CD8-positive, alpha-beta T cell (primary cell): ENCODE measurements at places on chromosomes 2 and 18.

- DNase-seq = no peak
Measured at GRCh38 chr2:11618708-11619062, 51.3 kb downstream of the NTSR2 start.

DNA sequence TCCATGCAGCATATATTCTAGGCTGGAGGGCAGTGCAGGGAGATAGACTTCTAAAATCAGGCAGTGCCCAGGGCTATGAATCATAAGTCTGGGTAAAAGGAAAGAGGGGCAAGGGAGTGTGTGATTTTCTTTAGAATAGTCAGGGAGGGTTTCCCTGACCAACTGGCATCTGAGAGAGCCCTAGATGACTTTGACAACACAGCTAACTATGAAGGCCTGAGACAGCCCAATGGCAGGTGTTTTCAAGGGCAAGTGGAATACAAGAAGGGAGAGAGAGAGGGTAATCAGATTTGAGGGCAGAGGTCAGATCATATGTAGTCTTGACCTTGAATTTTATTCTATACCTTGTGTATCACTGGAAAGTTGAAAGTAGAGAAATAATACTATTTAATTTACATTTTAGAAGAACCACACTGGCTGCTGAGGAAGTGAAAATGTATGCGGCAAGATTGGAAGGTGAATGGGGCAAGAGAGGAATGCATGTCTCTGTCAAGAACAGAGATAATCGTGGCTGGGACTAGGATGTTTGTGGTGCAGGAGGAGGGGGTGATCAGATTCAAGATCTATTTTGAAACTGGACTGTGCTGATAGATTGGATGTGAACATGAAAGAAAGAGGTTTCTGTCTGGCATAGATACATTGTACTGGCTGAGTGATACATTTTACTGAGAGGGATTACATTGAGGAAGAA, 1.9 kb upstream of the ITGB6 start:
- DNase-seq = no peak

DNA sequence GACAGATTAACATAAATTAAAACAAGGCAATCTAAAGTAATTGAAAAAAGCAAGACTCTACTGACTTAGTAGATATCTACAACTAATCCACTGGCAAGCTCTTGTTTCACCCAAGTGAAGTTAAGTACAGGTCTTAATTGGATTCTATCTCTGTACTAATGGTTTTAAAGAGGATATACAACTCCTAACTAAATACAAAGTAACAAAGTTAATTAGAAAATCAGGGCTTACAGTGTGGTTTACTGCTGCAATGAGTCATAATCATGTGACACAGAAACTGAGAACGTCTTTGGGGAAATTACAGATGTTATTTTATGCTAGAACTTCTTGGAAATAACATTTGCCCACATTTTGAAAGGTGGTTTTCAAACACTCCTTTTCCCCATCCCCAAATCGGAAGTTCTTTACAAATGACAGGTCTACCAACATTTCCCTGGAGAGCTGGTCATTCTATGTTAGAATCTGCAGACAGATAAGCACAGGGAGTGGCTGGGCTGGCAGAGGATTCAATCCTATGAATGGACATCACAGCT, 245.3 kb downstream of the STK39 start:
- DNase-seq = no peak

DNA sequence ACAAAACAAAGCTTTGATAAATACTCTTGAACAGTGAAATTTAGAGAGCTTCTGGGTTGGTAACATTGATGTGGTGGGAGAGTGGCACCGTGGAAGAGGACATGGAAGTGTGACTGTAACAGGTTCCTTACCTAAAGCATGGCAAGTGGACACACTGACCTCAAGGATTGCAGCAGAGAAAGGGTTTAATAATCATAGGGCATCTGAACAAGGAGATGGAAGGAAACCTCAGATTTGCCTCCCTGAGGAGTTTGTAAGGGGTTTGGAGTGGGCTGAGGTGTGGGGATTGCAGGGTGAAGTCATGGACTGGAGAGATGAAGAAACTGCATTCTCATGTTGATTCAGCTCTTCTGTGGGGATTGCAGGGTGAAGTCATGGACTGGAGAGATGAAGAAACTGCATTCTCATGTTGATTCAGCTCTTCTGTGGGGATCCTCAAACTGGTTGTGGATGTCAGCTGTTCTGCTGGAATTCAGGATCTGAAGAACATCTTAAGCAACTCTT, 83.8 kb upstream of the TLK1 start:
- no peak for DNase-seq
